Stimulated activated CD4-positive, alpha-beta T cell treated with anti-CD3 and anti-CD28 coated beads, Interleukin-4, amount 100 ng/mL, for 4 hours (primary cell): ENCODE measurements at places on chromosomes 6 and 20.

GRCh38 chr20:20248620-20249200, 119.2 kb upstream of the INSM1 start:
- no peak for DNase-seq

DNA sequence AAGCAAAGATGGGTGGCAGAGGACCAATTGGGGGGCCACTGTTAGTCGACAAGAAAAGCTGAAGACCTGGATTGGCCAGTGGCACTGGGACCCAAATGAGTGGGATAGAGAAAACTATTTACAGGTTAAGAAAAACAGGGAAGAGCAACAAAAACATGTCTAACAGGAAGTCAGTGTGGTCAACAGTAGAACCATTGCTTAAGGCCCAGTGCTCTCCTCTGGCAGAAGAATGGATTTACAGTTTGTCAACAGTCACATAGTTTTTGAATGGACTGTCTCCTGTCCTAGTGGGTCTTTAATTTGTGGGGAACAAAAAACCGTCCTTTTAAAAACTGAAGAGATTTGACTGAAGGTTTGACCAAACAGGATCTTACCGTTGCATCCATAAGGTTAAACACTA, 12.1 kb upstream of the WTAP start:
- DNase-seq, result no peak

DNA sequence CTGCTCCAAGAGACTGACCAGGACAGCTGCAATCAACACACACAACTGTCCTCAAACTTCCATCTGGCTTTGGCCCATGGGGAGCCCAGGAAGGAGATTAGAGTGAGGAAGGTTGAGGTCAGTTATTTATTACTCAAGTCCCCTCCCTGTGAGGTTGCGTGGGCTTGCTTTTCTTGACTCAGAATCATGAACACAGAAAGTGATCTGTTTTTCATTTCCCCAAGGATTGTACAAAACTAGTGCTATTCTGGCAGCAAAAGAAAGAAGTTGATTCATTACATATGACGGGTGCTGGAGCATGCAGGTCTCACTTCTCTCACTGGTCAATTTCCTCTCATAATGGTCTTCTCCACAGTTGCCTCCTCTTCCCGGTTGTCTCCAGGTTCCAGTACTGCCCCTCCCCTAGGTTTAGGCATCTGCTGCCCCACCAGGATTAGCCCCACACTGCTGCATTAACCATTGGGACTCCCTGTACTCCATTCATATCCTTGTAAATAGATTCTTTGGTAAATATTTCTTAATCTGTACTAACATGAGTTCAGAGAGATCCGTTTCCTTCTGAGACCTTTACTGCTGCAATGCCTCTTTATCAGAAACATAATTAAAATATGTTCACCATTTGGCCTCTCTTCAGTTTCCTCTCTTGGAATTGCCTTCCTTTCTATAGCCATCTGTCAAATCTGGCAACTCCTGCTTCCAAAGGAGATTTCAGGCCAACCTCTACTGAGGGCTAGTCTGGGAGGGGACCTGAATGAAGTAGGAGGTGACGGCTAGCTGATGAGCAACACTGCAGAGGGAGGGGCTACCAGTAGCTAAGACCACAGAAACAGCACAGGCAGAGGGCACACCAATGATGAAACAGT, 888.8 kb downstream of the QKI start:
- no peak for DNase-seq

GRCh38 chr6:44190715-44191114, 26.0 kb upstream of the MYMX start:
- DNase-seq, result no peak

DNA sequence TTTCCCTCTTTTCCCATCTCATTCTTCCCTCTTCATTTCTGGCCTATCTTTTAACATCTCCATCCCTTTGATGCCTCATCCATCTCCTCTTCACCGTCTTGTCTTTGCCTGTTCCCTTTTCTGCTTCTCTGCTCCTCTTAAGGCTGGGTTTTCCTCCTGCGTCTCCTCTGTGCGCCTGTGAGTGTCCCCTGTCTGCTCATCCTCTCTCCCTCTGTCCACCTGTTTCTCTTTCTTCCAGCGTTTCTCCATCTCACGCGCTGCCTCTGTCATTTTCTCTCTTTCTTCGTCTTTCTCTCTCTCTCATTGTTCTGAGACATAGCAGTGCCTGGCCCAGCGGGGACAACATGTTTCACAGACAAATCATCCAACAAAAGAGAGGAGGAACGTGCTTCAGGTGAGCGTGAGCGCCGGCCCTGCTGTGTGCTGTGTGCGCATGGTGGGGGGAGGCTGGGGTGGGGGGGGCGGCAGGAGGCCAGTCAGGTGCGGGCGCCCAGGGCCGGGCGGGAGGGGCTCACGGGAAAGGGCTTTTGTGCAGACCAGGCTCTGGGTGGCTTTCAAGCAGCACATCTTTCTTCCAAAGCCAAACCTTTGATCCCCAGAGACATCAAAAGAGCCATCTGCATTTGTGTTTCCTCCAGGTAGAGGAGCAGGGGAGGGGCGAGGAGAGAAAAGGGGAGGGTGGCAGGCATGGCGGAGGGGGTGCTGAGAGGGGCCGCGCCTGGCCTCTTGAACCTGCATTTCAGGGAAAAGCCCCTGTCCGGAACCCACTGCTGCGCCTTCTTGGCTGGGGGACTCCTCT, 121.3 kb downstream of the VEGFA start:
- DNase-seq, result no peak

DNA sequence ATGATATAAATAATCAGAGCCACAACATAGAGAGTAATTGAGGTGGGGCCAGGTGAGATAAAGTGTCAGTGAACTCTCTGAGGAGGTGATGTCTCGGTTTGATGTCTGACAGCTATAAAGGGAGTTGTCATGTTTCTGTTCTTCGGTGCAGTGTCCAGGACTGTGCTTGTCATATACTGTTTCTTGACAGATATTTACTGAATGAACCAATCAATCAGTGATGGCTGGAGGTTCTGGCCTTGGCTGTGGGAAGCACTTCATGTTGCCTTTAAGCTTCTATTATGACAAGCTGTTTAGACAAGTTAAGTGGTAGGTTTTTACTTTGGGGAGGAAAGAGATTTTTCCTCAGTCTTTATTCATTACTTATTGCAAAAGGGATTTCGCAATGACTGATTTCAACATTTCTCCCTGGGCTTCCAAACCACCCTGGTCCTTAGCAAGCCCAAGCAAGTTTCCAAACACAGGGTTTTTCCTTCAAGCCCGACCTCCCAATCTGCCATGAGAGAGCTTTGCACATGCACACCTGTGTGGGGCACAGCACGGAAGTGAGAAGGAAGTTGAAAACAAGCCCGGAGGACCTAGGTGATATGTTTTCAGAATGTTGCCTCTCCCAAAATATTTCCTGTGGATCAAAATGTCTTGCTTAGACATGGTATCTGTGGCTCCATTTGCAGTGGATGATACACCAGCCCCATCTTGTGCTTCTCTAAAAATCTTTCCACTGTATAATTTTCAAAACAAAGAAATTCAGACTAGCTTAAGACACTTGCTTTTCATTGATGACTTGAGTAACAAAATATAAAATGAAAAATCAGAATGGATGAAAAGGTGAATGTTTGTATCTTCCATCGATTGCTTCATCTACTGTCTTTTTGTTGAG, 567.3 kb upstream of the BTBD3 start:
- no peak for DNase-seq

DNA sequence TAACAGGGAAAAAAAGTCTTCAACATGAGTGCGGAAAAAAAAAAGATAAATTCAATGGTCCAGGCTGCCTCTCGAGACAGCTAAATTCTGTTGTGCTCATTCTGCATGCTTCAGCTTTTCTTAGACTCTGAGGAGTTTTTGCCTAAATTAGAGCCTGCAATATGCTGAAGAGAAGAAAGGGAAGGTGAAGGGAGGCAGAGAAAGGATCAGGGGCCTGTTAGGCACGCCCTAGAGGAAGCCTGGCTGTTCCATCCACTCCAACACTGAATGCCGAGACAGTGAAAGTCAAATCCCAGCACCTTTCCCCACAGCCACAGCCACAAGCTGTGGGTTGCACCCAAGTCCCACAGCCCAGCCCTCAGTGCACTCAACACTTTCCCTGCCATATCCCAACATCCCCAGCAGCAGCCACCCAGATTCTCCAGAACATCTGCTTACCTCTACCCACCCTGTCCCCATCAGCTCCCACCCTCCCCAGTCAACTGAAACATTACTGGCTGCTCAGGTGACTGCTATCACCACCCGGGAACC, 37.3 kb downstream of the PREX1 start:
- no peak for DNase-seq

DNA sequence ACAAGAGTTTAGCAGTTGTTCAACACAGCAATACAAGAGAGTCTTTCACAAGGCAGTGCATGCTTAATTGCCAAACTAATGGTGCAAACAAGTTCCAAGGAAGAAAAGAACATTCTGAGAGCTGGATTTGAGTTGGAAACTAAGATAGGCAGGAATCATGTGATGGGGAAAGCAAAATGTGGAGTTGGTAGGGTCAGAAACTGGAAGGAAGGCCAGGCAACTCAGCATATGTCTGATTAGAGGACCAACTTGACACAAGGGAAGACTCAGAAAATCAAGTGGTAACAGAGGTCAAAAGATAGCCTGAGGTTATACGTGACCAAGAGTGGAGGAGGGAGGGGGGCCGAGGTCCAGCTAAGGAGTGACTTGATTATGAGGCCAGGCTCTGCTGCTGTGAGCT, 117.3 kb downstream of the SMLR1 start:
- no peak for DNase-seq

DNA sequence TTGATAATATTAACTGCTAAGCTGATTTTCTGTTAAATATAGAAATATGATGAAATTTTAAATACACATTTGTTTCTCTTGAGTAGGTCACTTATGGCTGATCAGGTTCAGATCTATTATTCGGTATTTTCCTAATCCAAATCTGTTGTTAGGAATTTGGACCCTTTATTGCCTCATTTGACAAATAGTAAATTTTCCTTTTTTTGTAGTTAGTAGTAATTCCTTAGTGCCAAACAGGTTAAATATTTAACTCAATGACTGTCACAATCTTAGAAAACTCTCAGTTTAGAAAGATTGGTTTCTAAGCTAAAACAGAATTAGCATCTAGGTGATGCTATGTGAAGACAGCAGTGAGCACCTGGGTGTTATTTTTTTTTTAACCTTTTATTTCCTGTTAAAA, 1598.9 kb downstream of the KHDRBS2 start:
- no peak for DNase-seq

GRCh38 chr6:149881066-149881766, 16.7 kb downstream of the RAET1E start:
- DNase-seq, result no peak

- DNase-seq, result no peak
Measured at GRCh38 chr6:74343804-74344203, 647.8 kb downstream of the CD109 start.
